ENCODE measurements at places on chromosomes 16 and 17. TPM values are rescaled to one million over a fixed set of nuclear protein-coding genes. Genes with fewer than 3 reads are reported as not detected.

ATP2A3 gene
- 44.4 TPM for polyA plus RNA-seq

ACSM5 gene
- 0.48 TPM for polyA plus RNA-seq

HID1 gene
- 42.3 TPM for polyA plus RNA-seq

MMP15 gene
- 56.8 TPM for polyA plus RNA-seq

ABI3 gene
- 9.3 TPM for polyA plus RNA-seq

MT1H gene
- 391 TPM for polyA plus RNA-seq

NPW gene
- polyA plus RNA-seq, result 4.4 TPM

FBXL16 gene
- 3.8 TPM for polyA plus RNA-seq

SCIMP gene
- polyA plus RNA-seq, result 4.1 TPM

NT5C gene
- 52.2 TPM for polyA plus RNA-seq

IL21R gene
- polyA plus RNA-seq, result 0.39 TPM

RAC3 gene
- polyA plus RNA-seq, result 10.1 TPM

ZG16 gene
- polyA plus RNA-seq, result 2.2 TPM

RASL10B gene
- 2.9 TPM for polyA plus RNA-seq

CCL8 gene
- polyA plus RNA-seq, result 0.39 TPM

LRRC36 gene
- 2.5 TPM for polyA plus RNA-seq

LLGL2 gene
- 149 TPM for polyA plus RNA-seq

KRT12 gene
- 0.16 TPM for polyA plus RNA-seq

FBXW10B gene
- 1.9 TPM for polyA plus RNA-seq

NTN1 gene
- 11.3 TPM for polyA plus RNA-seq

PNMT gene
- 2.1 TPM for polyA plus RNA-seq

ST6GALNAC1 gene
- 141 TPM for polyA plus RNA-seq

TBC1D16 gene
- polyA plus RNA-seq, result 29.9 TPM

OR4D1 gene
- polyA plus RNA-seq, result 0.01 TPM

CCR7 gene
- polyA plus RNA-seq, result 0.64 TPM

NUDT21 gene
- 112 TPM for polyA plus RNA-seq

TLCD3B gene
- 3.2 TPM for polyA plus RNA-seq

KIF2B gene
- polyA plus RNA-seq, result not detected

DNAI2 gene
- 0.07 TPM for polyA plus RNA-seq

PMFBP1 gene
- polyA plus RNA-seq, result 4.7 TPM

PPL gene
- polyA plus RNA-seq, result 32.2 TPM

NXPH3 gene
- polyA plus RNA-seq, result 0.52 TPM

CDH13 gene
- polyA plus RNA-seq, result 17.1 TPM

ITGA2B gene
- 1.1 TPM for polyA plus RNA-seq

TMEM256 gene
- 187 TPM for polyA plus RNA-seq

ABCA9 gene
- polyA plus RNA-seq, result 2.1 TPM

USP31 gene
- 4.5 TPM for polyA plus RNA-seq

P2RX5 gene
- 2.2 TPM for polyA plus RNA-seq

GPR139 gene
- 0.07 TPM for polyA plus RNA-seq

ARSG gene
- polyA plus RNA-seq, result 1.3 TPM
